ENCODE measurements at places on chromosomes 1 and 21. TPM values are rescaled to one million over a fixed set of nuclear protein-coding genes. Genes with fewer than 3 reads are reported as not detected.
A peak's percentile ranks its signal among the peaks of the same experiment; 100 is the strongest.

- peak; percentile 3 for DNase-seq
- peak within 1 kb of the TSS; percentile 50 for H3K4me3 ChIP-seq
- peak within 1 kb of the TSS; percentile 48 for H3K27ac ChIP-seq
- peaks cover 4% of the 10 kb centered on the region for H3K27me3 ChIP-seq
These were observed at the start of gene NOS1AP for GRCh38 chr1:162069334-162070093. Gene NOS1AP (plus strand): TSS chr1:162069691. CDS start chr1:162070178, 487 bp downstream.

DNA sequence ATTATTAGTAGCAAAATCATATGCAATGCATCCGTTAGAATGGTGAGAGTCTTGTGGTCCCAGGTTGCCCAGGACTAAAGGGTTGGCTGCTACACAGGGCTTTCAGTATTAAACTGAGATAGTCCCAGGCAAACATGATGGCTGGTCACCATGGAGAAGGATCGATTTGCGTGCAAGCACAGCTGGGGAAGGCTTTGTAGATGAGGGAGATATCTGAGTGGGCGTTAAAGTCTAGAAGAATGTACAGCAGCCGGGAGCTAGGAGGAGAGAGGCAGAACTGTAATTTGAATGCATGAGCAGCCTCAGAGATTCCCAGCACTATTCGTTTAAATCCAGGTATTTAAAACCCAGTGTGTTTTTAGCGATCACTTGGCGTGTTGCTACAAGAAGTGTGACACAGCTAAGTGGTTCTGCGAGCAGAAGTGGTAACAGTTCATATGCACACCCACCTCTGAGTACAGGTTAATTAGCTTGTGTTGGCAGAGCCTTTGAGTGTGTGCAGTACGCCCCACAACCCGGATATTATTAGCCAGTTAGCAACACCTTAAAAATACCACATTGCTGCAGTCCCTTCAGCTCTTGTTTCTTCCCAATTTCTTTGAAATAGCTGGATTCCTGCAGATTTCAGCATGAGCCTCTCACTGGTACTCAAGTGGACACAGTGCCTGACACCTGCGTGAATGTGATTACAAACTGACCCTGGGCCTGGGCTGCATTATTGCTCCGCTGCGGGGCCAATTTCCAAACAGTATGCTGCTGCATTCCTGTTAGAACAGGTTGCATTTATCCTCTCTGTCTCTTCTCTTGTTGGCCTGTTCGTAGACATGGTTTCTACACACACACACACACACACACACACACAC, 67.2 kb upstream of the SCAF4 start:
- DNase-seq = no peak
- peaks cover 51% of the 10 kb centered on the region for H3K4me1 ChIP-seq
- no peak overlapping the region for H3K27ac ChIP-seq
- no peaks in the 10 kb centered on the region for H3K36me3 ChIP-seq
- H3K27me3 ChIP-seq = no peaks in the 10 kb centered on the region

GRCh38 chr1:31959521-31960340, 21.6 kb upstream of the PTP4A2 start:
- H3K27me3 ChIP-seq = no peaks in the 10 kb centered on the region
- H3K36me3 ChIP-seq = no peaks in the 10 kb centered on the region
- no peak overlapping the region for H3K4me3 ChIP-seq

DNA sequence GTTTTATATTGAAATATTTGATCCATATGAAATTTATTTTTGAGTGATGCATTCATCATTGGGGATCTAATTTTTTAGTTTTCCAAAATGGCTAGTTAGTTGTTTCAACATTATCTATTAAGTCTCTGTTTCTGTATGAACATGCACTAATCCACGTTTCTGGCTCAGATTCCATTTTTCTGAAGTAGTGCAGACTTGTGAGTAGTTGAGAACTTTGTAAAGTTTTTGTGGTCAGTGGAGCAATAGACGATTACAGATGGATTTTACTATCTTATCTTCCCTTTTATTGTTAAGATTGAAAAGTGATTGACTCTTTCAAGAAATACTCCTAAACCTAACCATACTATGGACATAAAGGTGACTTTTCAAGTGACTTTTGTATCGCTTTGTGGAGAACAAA, 16.7 kb downstream of the SOAT1 start:
- no peaks in the 10 kb centered on the region for H3K4me1 ChIP-seq
- H3K36me3 ChIP-seq = no peaks in the 10 kb centered on the region
- H3K27me3 ChIP-seq = no peaks in the 10 kb centered on the region
- H3K4me3 ChIP-seq = no peak overlapping the region
- H3K27ac ChIP-seq = no peak overlapping the region

The BTBD8 gene
- 3.2 TPM for total RNA-seq

DNA sequence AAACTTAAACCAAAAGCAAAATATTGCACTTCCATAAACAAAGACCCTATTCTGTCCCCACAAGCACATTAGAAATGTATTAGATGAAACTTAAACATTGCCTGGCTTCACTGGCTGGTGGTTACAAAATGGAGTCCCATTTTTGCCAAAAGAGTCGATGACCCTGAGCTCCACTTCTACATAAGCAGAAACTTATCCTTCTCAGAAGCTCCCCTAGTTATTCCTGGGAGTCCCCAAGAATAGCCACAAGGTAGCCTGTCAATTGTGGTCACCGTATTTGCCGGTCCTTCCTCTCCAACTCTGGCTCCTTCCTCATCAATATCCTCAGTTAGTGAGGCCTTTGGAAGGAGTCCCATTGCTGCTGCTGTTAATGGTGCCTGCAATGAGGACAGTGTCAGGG, 37.3 kb downstream of the CDCP2 start:
- no peak overlapping the region for H3K27ac ChIP-seq
- H3K27me3 ChIP-seq = no peaks in the 10 kb centered on the region
- no peak for DNase-seq
- no peaks in the 10 kb centered on the region for H3K36me3 ChIP-seq
- H3K4me3 ChIP-seq = no peak overlapping the region
- no peaks in the 10 kb centered on the region for H3K4me1 ChIP-seq

GRCh38 chr1:165119086-165119485, 237.4 kb downstream of the LMX1A start:
- H3K27me3 ChIP-seq = peaks cover 79% of the 10 kb centered on the region
- H3K4me3 ChIP-seq = no peak overlapping the region
- peaks cover 12% of the 10 kb centered on the region for H3K4me1 ChIP-seq
- no peaks in the 10 kb centered on the region for H3K36me3 ChIP-seq
- no peak overlapping the region for H3K27ac ChIP-seq

GRCh38 chr1:235831148-235831547, 35.6 kb downstream of the LYST start:
- H3K4me3 ChIP-seq = no peak overlapping the region
- H3K27me3 ChIP-seq = no peaks in the 10 kb centered on the region
- H3K36me3 ChIP-seq = no peaks in the 10 kb centered on the region
- no peak overlapping the region for H3K27ac ChIP-seq
- no peak for DNase-seq

GRCh38 chr1:206678490-206678889, 6.2 kb upstream of the MAPKAPK2 start:
- H3K27me3 ChIP-seq = no peaks in the 10 kb centered on the region
- no peak overlapping the region for H3K27ac ChIP-seq
- H3K4me3 ChIP-seq = no peak overlapping the region
- DNase-seq = no peak

The CHI3L1 gene
- total RNA-seq = 10.9 TPM

The AIDA gene
- 34.3 TPM for total RNA-seq

- no peaks in the 10 kb centered on the region for H3K27me3 ChIP-seq
- no peak overlapping the region for H3K27ac ChIP-seq
- no peaks in the 10 kb centered on the region for H3K4me1 ChIP-seq
- H3K4me3 ChIP-seq = no peak overlapping the region
- H3K36me3 ChIP-seq = no peaks in the 10 kb centered on the region
These were observed 65.3 kb upstream of the ZNF326 start for GRCh38 chr1:89929467-89930063.

GRCh38 chr21:38257667-38258066, 876 bp downstream of the KCNJ15 start:
- no peaks in the 10 kb centered on the region for H3K36me3 ChIP-seq
- peaks cover 14% of the 10 kb centered on the region for H3K4me1 ChIP-seq
- no peak for DNase-seq
- no peaks in the 10 kb centered on the region for H3K27me3 ChIP-seq

The C2CD4D gene
- total RNA-seq = not detected

DNA sequence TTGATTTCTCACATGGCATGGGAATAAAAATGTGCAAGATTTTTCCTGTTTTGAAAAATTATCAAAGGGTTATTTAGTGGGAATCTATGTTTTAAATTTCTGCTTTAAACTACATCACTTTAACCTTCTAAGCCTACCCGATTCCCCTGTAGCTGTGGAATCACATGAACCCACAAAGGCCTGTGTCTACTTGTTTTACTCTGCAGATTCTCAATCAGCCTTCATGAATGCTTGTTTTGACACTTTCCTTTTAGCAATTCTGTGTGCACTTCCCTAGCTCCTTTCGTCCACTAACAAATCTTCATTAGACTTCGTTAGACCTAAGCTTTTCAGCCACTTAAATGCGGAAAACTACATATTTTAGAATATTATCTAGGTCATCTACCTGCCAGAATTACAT, 56.0 kb upstream of the C1orf21 start:
- H3K4me3 ChIP-seq = no peak overlapping the region
- peaks cover 21% of the 10 kb centered on the region for H3K4me1 ChIP-seq
- no peaks in the 10 kb centered on the region for H3K27me3 ChIP-seq

GRCh38 chr1:5585256-5585655, 407.0 kb downstream of the NPHP4 start:
- H3K27me3 ChIP-seq = no peaks in the 10 kb centered on the region
- H3K4me3 ChIP-seq = no peak overlapping the region
- no peak overlapping the region for H3K27ac ChIP-seq

The PLXNA2 gene
- total RNA-seq = 53.4 TPM

DNA sequence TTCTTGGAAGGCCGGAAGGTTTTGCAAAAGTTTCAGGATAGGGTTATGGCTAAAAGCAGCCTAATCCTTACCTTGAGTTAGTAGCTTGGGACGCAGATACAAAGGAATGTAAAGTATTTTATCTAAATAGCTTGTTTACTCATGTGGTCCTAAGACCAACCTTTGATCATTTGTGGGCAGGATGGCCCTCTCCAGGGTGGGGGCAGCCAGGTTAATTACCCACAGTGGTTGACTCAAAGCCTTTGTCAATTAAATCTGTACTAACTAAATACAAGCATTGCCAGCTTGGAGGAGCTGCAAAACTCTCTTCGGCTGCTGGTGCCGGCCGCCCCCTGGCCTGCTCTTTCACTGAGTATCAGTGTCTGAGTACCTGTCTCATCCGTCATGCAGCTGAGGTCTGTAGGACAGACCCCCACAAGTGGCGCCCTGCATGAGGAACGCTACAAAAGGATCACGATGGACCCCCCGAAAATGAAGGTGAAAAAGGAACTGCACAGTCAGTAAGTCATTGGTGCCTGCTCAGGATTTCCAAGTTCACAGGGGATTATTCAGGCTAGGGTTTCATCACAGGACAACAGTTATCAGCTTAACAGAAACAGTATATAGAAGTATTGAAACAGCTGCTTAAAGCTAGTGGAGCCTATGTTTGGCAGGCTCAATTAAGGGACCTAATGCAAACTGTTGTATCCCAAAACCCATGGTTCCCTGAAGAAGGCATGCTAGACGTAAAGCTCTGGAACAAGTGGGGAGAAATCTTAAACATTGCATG, 212.5 kb upstream of the MAP1LC3C start:
- H3K27me3 ChIP-seq = no peaks in the 10 kb centered on the region
- no peak overlapping the region for H3K4me3 ChIP-seq
- DNase-seq = no peak
- no peaks in the 10 kb centered on the region for H3K4me1 ChIP-seq
- no peak overlapping the region for H3K27ac ChIP-seq

- peak overlapping the region; percentile 83 for H3K27ac ChIP-seq
- H3K4me1 ChIP-seq = peaks cover 82% of the 10 kb centered on the region
- no peaks in the 10 kb centered on the region for H3K36me3 ChIP-seq
- no peaks in the 10 kb centered on the region for H3K27me3 ChIP-seq
These were observed 28.3 kb upstream of the BTG2 start for GRCh38 chr1:203276916-203277545.

DNA sequence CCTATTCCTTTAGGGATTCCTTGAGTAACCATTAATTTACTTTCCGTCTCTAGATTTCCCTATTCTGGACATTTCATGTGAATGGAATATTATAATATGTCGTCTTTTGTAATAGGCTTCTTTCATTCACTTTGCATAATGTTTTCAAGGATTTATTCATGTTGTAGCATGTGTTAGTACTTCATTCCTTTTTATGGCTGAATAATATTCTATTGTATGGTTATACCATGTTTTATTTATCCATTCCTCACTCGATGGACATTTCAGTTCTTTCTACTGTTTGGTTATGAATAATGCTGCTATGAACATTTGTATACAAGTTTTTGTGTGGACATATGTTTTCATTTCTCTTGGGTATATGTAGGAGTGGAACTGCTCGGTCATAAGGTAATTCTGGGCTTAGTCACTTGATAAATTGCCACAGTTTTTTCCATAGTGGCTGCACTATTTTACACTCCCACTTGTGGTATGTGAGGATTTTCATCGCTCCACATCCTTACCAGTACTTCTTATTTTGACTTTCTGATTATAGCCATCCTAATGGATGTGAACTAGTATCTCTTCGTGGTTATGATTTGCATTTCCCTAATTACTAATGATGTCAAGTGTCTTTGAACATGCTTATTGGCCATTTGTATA, 17.7 kb downstream of the PPP2R5A start:
- H3K27me3 ChIP-seq = no peaks in the 10 kb centered on the region
- peak overlapping the region; percentile 22 for H3K27ac ChIP-seq
- peaks cover 2% of the 10 kb centered on the region for H3K36me3 ChIP-seq

DNA sequence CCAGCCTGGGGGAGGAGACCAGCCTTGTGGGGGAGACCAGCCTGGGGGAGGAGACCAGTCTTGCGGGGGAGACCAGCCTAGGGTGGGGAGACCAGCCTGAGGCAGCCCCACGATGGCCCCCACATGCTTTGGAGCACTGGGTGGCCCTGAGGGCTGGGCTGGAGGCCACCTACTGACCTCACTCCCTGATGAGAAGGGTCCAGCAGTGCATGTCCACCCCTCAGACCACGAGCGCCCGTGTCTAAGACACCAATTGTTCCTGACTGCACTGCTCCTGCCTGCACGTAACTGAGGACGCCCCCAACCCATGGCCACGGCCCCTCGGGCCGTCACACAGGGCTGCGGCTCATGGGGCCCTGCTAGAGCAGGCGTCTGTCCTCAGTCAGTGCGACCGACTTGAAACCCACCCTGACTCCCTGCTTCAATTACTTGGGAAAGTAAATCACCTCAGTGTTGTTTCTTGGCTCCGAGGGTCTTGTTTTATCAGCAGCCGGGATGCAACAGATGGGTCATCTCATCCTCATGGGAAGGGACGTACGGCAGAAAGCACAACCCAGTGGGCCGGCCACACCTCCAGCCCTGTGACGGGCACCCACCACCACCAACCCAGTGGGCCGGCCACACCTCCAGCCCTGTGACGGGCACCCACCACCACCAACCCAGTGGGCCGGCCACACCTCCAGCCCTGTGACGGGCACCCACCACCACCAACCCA, at the start of gene SPATC1L:
SPATC1L (minus strand) TSS at position 550 of the 715 bp plus-strand sequence. CDS start 1,643 bp downstream, outside the sequence.
- peaks cover 9% of the 10 kb centered on the region for H3K4me1 ChIP-seq
- no peaks in the 10 kb centered on the region for H3K36me3 ChIP-seq
- H3K27ac ChIP-seq = peak within 1 kb of the TSS; percentile 83
- DNase-seq = no peak

Measured in esophagus squamous epithelium (tissue), 5 donors.